ENCODE measurements at places on chromosomes 1 and 21.

- DNase-seq: peak; percentile 59
Measured at GRCh38 chr1:65812065-65812464, 19.4 kb downstream of the PDE4B start.

DNA sequence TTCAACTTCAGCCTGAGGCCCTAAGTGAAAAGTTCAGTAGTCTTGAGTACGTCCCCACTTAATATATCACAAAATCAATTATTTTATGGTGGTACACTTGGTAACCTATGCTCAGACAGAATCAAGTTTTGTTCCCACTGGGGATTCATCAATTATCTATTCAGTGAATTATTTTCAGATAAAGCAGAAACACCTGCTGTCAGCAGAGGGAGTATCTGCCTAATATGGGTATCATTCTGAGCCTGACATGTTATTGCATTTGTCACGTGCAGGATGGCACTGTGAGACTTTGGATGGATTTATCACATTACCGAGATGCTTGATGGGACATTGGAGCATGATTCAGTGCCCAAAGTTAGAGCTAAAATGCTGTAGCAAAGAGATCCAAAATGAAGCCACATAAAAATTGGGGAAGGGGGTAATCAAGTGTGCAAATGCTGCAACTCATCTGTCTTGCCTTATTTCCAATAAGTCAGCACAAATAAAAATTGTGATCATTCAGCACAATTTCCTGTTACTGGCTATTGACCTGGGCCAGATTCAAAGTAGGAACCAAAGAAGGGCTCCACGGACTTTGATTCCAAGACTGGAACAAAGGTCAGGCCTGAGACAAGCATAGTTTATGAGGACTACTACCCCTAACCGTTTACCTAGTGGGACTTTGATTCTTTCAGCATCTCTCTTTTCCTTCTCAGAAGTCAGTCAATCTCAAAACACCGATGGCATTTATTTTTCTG, 657.6 kb downstream of the LMO4 start:
- DNase-seq: no peak

DNA sequence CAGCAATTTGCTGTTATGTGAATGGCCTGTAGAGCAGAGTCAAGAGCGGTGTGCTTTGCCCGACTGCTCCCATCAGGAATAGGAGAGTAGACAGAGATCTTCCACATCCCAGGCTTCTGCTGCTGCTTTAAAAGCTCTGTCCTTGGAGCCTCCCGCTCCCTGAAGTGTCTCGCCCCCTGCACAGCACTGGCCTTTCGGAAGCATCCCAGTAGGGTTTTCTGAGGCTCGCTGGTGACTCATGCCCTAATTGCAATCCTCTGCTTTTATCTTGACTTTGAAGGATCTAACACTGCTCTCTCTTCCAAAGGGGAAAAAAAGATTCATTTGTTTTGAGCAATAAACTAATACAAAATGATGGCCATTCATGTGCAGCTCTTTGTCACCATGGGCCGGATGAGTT, 13.3 kb upstream of the CD101 start:
- no peak for DNase-seq

DNA sequence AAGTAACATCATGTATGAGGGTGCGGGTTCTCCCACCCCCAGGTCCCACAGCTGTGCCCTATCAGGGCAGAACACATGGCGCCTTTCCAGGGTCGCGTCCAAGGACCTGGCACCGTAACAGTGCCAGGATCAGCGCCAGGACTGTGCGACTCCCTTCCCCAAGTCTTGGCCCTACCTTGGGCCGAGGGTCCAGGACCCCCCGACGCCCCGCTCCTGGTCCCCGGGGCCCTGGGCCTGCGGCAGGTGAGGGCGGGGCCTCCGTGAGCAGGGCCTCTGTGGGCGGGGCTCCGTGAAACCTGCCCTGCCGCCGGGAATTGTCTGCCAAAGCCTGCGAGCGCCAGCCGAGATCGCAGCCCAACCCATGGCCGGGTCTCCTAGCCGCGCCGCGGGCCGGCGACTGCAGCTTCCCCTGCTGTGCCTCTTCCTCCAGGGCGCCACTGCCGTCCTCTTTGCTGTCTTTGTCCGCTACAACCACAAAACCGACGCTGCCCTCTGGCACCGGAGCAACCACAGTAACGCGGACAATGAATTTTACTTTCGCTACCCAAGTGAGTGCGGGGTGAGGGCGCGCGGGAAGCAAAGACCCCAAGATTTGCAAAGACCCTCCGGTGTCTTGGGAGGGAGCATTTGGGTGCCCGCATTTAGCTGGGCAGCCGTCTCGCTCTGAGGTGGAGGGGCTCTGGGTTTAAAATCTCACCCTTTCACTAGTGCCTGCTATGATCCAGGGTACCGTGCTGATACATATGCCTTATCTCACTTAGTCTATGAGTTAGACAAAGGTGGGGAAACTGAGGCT, at the start of gene RHBG:
Gene RHBG, plus strand, starts transcription at position 323 of the 796 bp plus-strand sequence. Its CDS starts 39 bp downstream, at position 362.
- peak; percentile 58 for DNase-seq

DNA sequence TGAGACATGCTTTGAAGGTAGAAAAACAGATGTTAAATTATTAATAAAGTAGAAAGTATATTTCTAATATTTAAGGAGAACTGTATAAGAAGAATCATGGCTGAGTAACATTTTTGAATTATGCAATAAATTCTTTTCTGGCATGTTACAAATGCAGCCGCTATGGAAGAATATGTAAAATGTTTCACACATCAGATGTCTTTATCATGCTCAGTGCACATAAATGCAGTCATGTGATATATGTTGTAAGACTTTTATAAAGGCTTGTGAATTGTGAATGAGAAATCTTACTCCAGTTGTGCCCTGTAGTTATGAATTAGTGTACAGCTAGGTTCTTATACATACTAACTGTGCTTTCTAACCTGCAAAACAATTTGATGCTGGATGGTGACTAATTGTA, 53.5 kb downstream of the LRRC8B start:
- no peak for DNase-seq

DNA sequence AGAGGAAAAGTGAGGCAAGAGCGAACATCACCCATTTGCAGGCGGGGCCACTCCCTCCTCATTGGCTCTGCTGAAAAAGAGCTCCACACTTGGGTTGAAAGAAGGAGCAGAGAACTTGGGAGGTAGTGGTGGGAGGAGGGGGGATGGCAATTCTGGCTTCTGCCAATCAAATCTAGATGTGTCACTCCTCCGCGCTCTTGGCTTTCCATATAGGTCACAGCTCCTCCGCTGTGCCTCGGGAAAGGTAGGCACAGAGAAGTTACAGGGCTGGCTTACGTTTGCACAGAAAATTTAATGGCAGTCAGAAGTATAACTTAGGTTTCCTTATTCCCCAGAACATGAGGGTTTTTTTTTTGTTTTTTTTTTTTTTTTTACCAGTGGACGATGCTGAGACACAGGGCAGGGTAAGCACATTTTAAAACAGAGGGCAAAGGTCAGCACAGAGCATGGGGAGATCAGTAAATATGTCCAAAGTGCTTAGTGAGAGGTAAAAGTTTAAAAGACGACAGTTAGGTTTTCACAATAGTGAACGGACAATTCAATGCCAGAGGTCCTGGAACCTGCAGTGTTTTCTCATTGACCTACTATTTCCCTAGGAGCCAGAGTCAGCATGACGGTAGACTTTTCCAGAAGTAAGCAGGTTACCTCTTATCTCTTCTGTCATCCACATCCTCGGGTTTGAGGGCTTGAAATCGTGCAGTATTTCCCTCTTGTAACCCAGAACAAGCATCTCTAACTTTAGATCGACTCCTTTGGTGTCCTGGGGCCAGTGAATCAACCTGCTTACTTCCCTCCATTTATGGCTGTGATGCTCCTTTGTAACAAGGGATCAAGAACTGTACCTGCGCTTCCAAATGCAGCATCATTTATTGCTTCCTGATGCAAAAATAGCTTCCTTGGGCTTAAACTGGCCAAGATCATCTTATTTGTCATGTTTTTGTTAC, 258.9 kb upstream of the PROX1 start:
- DNase-seq: no peak

- DNase-seq: no peak
Measured at GRCh38 chr1:214933375-214933774, 149.2 kb upstream of the KCNK2 start.
